ENCODE measurements at places on chromosomes 2 and 18. TPM values are rescaled to one million over a fixed set of nuclear protein-coding genes. Genes with fewer than 3 reads are reported as not detected.

- no peak for DNase-seq
Measured at GRCh38 chr2:23478087-23478932, 93.3 kb downstream of the KLHL29 start.

DNA sequence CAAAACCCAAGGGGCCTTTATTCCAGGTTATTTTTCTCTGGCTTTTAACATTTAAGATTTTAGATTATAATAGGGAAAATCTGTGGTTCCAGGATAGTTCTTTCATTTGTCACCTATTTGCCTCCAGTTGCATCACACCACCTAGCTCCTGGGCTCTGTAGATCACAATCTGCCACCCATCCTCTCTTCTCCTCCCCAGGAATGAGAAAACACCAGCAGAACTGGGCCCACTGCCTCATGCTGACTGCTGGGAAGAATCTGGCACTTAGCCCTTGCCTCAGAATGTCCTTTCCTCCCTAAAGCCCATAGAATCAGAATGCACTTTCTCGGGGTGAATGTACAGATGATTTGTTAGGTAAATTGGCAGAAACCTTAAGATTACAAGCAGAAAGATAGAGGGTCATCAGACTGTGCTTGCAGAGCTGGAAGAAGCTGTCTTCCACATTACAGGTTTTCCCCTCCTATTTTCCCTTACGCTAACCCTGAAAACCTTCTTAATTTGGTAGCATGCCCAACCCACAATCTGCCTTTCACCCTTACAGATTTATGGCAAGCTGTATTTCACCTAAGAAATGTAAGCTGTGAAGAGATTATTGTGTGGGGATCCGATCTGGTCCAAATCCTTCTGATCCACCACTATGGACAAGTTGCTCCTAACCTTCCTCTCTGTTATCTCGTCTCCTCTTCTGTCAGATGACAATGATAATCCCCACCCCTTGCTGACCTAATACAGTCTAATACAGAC lies 72.6 kb downstream of the LRRC30 start:
- DNase-seq, result no peak

- no peak for DNase-seq
Measured at GRCh38 chr2:80299661-80300060, 4.9 kb downstream of the LRRTM1 start.

DNA sequence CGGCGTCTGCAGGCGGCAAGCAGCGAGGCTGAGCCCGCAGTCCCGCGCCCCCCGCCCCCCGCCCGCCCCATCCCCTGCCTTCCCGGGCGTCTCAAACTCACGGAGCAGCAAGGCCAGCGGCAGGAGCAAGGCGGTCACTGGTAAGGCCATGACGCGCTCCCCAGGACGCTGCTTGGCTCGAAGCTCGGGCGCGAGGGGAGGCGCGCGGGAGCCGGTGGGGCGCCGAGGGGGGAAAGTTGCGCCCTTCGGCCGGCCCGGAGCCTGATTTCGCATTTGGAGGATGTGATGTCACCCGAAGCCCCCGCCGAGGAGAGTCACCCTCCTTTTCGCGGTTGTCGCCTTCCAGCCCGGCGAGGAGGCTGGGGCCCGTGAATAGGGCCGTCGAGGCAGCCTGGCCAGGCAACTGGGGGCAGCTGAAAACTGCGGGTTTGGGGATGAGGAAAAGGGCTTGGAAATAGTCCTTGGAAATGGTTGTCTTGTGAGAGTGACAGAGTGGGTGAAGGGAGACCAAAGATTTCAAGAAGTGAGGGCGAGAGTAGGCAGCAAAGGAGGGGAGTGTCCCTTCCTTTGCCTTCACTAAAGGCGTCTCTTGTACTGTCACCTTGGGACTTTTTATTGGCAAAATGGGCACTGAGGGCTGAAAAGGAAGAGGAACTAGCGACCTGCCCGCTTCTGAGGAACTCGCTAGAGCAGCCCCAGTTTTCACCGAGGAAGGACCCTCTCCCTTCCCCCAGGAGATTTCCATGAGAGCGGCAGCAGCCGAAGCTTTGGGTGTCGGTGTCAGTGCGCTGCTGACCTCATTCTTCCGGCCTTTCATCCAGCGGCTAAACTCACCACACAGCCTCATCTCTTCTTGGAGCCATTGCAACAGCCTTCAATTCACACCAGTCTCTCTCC lies at the start of gene CD8A:
Gene CD8A, minus strand, starts transcription at position 238 of the 897 bp plus-strand sequence. Its CDS starts 88 bp downstream, at position 150.
- no peak for DNase-seq

- no peak for DNase-seq
Measured at GRCh38 chr2:74816540-74817303, 17.2 kb upstream of the HK2 start.

Gene SERPINB13
- 2.7 TPM for polyA plus RNA-seq
